ENCODE measurements at places on chromosomes 5 and 9.

GRCh38 chr5:81631124-81631523 lies 119.8 kb downstream of the SSBP2 start:
- DNase-seq: no peak

DNA sequence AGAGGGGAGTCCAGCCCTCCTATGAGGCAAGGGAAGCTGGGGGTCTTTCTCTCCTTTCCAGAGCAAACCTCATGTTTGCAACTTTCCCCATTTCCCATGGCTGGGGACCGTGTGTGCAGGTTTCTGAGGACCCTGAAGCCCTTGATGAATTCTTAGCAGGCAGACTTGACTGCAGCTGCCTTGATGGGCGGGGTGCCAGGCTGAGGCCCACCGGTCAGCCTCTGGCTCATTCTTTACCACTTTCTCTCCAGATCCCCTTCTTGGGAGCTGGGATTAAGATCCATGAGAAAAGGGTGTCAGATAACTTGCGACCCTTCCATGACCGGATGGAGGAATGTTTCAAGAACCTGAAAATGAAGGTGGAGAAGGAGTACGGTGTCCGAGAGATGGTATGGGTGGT lies 30.0 kb upstream of the FOXI1 start:
- DNase-seq: no peak

DNA sequence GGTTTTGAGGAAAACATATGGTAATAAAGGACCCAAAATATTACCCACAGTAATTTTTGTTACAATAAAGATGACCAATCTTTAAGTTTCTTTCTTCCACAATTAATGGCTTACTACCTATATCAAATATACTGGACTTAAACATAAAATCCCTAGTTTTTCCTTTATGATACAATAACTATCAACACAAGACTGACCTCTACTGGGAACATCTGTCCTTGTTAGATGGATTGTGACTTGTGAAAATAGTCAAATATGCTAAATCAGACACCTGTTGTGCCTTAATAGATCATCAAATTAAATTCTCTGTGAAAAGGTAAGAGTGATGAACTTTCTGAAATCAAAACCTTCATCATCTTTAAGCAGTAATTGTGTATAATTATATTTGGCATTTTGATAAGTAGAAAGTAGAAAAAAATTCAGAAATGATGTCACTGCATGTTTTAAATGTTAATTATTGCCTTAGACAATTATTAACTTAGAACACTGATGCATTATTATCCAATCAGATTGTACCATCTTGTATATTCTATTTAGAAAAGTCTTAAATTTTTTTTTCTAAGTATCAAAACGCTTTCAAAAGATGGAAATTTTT lies 113.6 kb downstream of the DEPDC1B start:
- DNase-seq: no peak

DNA sequence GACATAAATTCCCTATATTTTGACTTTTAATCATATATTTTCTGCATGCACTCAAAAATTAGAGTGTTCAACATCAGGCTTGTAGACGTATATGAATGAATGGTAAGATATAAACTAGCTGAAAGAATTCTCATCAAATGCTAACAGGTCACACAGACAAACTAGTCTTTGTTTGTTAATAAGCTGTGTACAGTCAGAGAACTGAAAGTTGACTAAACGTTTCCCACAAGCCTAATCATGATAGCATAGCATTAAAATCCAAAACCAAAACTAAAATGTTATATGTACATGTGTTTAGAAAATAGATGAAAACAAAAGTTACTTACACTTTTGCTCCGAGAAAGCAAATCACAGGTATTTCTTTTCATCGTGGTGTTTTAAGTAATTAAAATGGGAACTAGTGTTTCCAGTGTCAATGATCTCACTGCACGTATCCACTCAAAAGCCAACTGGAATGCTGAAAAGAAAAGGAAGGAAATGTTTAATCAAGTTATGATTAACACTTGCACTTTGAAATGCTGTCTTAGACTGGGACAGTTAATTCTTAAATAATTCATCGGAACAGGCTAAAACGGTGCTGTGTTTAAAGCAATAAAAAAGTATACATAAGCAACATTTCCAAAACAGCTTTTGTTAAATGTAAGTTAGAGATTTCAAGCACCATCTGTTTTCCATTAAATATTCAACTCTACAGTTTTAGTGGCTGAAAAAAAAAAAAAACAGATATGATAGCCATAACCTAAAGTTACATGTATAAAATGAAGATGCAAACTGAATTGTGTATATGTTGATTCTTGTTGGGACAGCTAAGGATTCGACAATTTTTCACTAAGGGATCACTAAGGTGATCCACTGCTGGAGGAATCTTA lies 291.9 kb upstream of the PDE4D start:
- DNase-seq: no peak

- DNase-seq: no peak
Measured at GRCh38 chr9:96084331-96084734, 208.8 kb downstream of the ERCC6L2 start.

DNA sequence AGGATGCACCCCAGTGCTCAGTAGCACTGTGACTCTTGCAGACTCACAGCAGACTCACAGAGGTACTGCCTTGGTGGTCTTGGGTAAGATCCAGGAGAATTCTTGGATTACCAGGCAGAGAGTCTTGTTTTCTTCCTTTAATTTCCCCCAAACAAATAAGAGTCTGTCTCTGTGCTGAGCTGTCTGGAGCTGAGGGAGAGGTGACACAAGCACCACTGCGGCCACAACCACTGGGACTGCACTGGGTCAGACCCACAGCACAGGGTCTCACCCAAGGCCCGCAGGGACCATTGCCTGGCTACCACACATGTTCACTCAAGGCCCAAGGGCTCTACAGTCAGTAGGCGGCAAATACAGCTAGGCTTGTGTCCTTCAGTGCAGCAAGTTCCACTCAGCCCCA lies 11.4 kb upstream of the YTHDC2 start:
- no peak for DNase-seq

- no peak for DNase-seq
Measured at GRCh38 chr5:82594097-82594496, 315.9 kb upstream of the RPS23 start.

Measured in NCI-H1105 (cell line).